ENCODE measurements at places on chromosomes 5 and 9.

- DNase-seq = no peak
Observed at GRCh38 chr5:133497608-133498348, 114.6 kb downstream of the FSTL4 start.

- no peak for DNase-seq
Observed at GRCh38 chr5:123605822-123606221, 93.8 kb downstream of the CSNK1G3 start.

- DNase-seq = no peak
Observed at GRCh38 chr5:109324351-109324750, 85.4 kb downstream of the PJA2 start.

- DNase-seq = no peak
Observed at GRCh38 chr5:5783021-5783420, 360.5 kb downstream of the ICE1 start.

GRCh38 chr9:135925496-135926133 is 18.3 kb upstream of the CAMSAP1 start:
- DNase-seq = no peak

- no peak for DNase-seq
Observed at GRCh38 chr5:152556784-152557183, 151.7 kb upstream of the NMUR2 start.

- DNase-seq = no peak
Observed at GRCh38 chr5:127060470-127060985, 12.8 kb downstream of the C5orf63 start.

- DNase-seq = no peak
Observed at GRCh38 chr9:11064909-11065308, 452.1 kb upstream of the PTPRD start.

GRCh38 chr5:170693701-170694100 is 89.8 kb upstream of the GABRP start:
- no peak for DNase-seq

- peak; percentile 65 for DNase-seq
Observed at GRCh38 chr5:72378639-72379289, 58.6 kb downstream of the PTCD2 start.

- DNase-seq = no peak
Observed at GRCh38 chr9:86350006-86350760, 4.0 kb downstream of the TUT7 start.

DNA sequence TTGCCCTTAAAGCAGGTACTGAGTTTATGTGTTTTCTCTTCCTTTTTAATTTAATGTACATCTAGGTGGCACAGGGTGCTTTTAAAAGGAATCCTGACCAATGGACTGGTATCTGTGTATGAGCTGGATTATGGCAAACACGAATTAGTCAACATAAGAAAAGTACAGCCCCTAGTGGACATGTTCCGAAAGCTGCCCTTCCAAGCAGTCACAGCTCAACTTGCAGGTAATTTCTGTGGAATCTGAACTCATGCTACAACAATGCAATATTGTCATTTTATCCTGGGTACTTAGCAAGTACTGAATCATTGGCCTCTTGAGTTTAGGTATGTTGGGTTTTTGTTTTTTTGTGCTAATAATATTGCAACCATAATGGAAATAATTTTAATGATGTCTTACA is 14.4 kb upstream of the TMOD1 start:
- DNase-seq = no peak

DNA sequence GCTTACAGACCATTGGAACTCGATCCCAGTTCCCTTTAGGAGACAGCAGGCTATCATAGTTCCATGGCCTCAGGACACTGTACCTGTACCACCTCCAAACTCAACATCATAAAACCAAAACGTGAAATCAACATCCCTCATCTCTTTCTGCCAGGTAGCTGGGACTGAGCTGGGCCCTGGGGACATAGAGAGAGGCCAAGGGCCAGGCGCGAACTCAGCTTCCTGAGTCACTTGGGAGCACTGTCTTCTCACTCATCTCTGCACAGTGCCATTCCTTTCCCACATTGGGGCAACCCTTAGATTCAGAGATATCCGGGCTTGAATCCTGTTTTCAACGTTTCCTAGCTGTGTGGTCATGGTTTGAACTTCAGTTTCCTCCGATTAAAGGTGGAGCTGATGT is 12.2 kb downstream of the DAB2IP start:
- DNase-seq = no peak

- DNase-seq = peak; percentile 43
Observed at GRCh38 chr5:72920690-72921502, 34.9 kb upstream of the FCHO2 start.

DNA sequence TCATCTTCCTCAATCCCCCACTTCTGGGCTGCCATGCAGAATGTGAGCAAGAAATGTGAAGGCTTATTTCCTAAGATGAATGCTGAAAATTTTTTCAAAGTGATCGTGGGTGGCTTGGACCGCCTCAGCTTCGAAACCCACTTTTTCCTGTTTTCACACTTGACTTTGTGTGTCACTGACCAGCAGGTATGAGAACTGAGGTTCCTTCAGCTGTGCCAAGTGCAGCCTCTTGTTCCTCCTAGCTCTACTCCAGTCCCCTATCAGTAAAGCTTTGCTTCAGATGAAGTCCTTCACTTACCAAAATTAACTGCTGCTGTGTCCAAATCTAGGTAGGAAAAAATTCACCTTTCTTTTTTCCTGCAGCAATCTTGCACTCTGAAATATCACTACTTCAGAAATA is 382.6 kb downstream of the DTWD2 start:
- DNase-seq = no peak

DNA sequence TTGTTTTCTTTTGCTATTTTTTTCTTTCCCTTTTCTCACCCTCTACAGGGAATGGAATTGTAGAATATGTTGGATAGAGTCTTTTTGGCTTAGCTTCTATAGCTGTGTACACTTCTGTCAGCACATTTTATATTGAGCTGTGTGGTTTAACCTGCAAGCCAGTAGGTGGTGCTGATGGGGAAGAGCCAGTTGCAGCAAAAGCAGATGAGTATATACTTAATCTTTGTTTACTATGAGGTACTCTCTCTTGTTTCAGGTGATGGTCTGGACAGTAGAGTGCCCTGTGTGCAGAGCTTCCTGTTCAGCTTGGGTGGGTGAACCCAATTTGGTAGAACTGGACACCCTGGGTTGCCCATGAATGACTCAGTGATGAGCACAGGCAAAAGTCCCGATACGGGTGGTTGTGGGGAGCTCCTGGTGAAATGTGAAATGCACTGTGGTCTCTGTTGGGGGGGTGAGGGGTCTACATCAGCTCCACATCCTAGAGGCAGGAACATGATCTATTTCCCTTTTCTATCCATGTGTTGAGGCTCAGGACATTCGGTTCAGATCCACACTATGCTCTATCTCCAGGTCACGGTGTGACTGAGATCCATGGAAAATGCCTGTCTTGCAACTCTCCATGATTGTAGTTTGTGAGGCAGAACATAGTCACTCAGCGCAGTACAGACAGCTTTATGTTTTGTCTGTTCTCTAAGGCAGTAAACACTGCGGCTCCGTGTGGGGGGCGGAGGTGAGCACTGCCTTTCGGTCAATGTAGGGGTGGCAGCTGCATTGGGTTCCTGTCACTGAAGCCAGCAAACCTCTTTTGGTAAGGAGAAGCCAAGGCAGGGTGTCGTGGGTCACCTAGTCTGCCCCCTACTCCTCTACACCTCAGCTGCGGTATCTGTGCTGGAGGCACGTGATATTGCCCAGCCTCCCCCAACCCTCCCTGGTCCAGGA is 353.2 kb downstream of the PRR16 start:
- DNase-seq = no peak

- no peak for DNase-seq
Observed at GRCh38 chr5:31049461-31049860, 144.0 kb upstream of the CDH6 start.

GRCh38 chr9:101176384-101176783 is 147.9 kb downstream of the PLPPR1 start:
- DNase-seq = no peak

DNA sequence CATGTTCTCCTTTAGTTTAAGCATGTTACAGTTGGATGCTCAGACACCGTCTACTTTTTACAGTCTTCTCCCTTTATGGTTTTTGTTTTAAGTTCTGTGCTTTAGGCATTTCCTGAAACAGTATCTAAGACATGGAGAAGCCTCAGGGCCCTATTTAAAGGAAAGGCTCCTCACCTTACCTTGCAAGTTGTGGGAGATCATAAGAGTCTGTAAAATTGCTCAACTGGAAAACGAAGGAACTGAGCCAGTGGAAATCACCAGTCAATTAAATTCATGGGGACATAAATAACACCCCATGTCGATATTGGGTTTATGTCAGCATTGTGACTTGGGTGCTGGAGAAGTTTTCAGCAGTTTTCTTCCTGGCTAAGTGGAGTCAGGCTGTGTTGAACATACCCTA is 239.2 kb downstream of the KIF4B start:
- no peak for DNase-seq

GRCh38 chr9:110919050-110919435 is 119.2 kb downstream of the LPAR1 start:
- DNase-seq = no peak

GRCh38 chr5:53167836-53168235 is 58.3 kb upstream of the MOCS2 start:
- DNase-seq = no peak

- DNase-seq = peak; percentile 33
Observed at GRCh38 chr5:141742866-141743851, 61.1 kb upstream of the ARAP3 start.
